ENCODE measurements at places on chromosomes 2 and 18.

GRCh38 chr18:60445341-60445740 is 72.8 kb upstream of the MC4R start:
- DNase-seq: no peak

DNA sequence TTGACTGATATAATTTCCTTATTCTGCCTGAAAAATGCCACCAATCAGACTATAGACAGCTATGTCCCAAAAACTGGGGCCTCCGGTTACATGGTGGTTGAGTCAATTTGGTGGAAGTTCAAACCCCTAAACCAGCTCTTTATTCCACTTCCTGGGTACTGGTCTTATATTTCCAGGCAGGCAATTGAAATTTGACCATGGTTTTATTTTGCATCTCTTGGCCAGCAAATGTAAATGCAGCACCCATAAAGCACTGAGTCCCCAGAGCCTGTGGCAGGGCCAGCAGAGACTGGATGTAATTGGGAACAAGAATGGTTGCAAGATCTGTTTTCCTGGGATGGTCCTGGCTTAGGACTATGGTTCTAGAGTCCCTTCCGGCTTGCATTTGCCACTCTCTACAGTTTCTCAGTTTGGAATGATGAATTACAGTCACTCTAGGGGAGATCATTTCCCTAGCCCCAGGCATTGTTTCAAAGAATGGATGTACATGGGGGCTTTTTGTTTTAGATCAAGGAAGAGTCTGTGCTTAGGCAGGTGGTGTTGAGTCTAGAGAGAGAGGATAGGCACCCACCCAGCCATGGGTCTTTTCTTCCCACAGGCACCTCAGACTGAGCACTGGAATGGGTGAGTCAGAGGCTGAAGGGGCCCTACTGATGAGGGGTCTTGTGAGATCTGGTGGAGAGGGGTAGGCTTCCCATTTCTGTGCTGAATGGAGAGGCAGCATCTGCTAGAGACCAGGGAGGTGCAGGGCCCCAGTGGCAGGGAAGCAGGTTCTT is 108.4 kb upstream of the CDC42EP3 start:
- no peak for DNase-seq

GRCh38 chr2:227204452-227204851 is 40.0 kb downstream of the COL4A3 start:
- no peak for DNase-seq

DNA sequence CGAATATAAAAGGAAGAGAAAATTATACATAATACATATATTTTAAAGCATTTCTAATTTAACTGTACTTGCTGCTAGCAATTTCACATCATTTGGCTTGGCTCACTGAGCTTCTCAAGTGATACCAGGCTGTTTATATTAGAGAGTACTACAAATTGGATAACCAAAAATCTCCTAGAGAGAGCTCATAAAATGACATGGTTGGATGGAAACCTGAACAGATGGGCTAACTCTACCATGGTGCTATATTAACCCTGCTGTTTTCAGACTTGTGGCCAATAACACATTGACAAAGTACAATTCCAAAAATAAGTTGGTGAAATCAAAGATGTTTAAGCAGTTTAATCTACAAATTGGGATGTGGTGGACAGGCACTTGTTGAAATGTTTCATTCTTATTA is 364.4 kb upstream of the GCFC2 start:
- DNase-seq: no peak

GRCh38 chr2:178233428-178233827 is 39.1 kb downstream of the OSBPL6 start:
- no peak for DNase-seq

- no peak for DNase-seq
Measured at GRCh38 chr2:65483763-65484162, 51.4 kb upstream of the SPRED2 start.

DNA sequence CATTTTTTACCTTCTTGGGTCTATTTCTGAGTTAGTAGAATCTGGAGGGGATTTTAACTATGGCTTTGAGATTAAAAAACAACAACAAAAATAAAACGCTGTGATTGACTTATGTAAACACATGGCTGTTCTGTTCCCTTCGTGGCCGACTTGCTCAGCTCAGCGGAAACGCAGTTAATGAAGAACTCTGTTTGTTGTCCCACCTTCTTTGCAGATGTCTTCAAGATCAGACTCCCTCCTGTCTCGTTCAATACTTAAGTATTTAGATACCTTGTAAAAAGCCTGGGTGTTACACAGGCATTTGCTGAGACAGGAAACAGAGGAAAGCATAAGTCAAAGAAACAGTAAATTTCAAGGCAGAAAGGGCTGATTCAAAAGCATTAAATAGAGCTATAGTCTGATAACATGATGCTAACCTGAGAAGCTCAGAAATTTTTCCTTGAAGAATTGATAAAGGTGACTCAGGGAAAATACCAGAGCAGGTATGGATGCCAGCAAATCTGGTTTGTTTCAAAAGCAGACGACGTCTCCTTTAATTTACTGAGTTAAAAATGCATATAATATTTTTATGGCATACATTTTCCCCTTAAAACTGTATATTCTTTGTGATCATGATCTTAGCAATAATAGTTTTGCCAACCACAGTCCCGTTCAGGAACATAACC is 21.7 kb upstream of the POLI start:
- DNase-seq: no peak

- no peak for DNase-seq
Measured at GRCh38 chr18:79756143-79756500, 41.6 kb upstream of the KCNG2 start.

GRCh38 chr2:198097630-198098029 is 293.2 kb downstream of the PLCL1 start:
- DNase-seq: no peak

- no peak for DNase-seq
Measured at GRCh38 chr2:136361521-136361920, 243.6 kb upstream of the CXCR4 start.

GRCh38 chr2:218320704-218321336 is 28.5 kb upstream of the TMBIM1 start:
- DNase-seq: no peak

- DNase-seq: no peak
Measured at GRCh38 chr18:22828171-22828570, 105.0 kb upstream of the RBBP8 start.

- no peak for DNase-seq
Measured at GRCh38 chr2:165434865-165435496, 34.5 kb upstream of the CSRNP3 start.

- DNase-seq: no peak
Measured at GRCh38 chr2:107717661-107718060, 109.0 kb upstream of the RGPD4 start.

DNA sequence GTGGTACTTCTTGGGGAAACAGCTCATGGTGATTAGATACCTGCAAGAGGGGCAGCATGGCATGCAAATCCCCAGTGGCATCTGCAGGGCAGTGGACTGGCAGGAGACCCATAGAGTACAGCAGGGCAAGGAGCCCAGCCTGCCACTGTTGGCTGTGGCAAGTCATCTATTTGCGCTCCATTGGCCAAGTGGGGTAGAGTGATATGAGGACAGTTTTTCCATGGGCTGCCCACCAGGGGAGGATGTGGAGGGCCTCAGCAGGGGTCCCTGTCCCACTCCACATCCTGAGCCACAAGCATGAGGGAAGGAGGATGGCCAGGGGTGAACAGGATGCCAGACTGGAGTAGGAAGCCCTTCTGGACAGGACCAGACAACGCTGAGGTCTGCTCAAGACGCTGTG is 50.9 kb upstream of the OTOF start:
- DNase-seq: no peak

DNA sequence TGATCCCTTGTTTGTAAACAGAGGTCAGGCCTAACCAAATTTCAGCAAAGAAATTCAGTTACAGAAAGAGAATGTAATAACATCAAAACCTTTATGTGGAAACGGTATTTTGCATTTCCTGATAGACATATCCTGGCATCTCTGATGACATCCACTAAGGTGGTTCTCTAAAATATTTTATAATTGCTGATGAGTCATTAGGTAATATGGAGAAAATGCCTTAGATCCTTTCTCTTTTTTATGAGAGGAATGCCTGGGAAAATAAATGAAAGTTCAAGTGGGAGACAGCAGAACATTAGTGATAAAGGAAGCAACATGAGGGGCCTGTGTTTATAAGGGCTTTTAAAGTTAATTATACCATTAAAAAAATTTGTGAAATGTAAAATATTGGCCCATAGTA is 72.6 kb downstream of the PLCL1 start:
- DNase-seq: no peak

DNA sequence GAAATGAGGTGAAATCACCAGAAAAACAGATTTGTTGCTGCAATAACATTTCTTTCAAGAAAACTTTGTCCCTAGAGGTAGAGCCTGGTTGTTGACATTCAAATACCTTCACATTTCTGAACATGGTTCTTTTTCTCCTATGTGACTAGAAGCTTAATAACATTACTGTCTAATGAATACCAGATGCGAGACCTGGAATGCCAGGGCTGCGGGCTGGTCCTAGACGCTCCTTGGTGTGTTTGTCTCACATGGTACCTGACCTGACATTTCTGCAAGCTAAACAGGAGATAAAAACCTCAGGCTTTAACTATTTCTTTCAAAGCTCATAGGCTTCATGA is 38.5 kb downstream of the ACKR3 start:
- DNase-seq: no peak

GRCh38 chr2:224405412-224405811 is 3.5 kb upstream of the FAM124B start:
- no peak for DNase-seq

- DNase-seq: no peak
Measured at GRCh38 chr2:234335661-234336228, 161.1 kb downstream of the ARL4C start.

DNA sequence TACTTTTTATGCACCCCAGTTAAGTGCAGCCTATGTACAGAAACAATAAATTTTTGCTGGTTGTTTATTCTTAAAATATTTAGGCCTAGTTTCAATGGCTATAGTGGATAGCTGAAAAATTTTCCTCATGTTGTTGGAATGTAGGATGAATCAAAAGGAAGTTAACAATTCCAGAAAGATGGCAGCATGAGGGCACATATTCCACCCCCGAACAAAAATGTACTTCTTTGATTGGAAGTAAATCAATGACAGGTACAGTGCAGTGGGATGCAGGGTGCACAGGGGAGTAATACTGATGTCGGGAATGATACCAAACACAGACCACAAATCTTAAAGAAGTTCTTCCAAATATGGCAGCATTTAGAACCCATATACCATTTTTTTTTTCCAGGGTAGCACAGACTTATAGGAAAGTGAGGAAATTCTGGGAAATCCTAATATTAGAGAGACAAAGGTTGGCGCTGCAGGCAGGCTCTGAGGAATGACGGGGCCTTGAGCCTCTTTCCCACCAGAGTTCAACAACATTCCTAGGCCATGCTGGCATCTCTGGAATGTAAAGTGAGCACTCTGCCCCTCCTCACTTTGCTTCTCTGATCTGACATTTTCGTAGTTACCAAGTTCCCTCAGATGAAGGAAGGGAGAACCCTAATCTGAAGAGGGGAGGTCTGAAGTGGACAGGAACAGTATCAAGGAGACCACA is 36.6 kb upstream of the IKZF2 start:
- DNase-seq: no peak

DNA sequence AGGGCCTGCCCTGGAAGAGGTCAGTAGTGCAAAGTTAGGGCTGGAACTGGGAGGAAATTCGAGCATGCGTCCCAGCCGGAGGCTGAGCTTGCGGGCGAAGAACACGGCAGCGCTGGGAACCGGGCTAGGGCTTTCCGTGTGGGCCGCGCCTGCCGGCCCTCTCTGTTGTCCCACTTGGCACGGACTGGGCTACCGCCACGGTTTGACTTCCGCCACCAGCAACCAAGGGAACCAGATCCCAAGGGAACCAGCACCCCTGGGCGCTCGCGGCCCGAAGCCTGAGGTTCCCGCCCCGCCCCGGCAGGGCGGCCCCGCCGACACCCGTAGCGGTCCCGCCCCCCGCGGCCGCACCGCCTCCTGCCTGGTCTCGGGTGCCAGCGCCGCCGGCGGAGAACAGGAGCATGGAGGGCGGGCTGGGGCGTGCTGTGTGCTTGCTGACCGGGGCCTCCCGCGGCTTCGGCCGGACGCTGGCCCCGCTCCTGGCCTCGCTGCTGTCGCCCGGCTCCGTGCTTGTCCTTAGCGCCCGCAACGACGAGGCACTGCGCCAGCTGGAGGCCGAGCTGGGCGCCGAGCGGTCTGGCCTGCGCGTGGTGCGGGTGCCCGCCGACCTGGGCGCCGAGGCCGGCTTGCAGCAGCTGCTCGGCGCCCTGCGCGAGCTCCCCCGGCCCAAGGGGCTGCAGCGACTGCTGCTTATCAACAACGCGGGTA is at the start of gene SPR:
TSS of gene SPR (plus strand) at position 377 of the 708 bp plus-strand sequence. CDS start at position 402, 25 bp downstream.
- peak; percentile 53 for DNase-seq

- DNase-seq: no peak
Measured at GRCh38 chr2:136613096-136613495, 152.2 kb upstream of the THSD7B start.

- DNase-seq: no peak
Measured at GRCh38 chr2:43212931-43213330, 13.5 kb downstream of the ZFP36L2 start.

- DNase-seq: no peak
Measured at GRCh38 chr18:48851599-48851960, 99.2 kb downstream of the SMAD7 start.

DNA sequence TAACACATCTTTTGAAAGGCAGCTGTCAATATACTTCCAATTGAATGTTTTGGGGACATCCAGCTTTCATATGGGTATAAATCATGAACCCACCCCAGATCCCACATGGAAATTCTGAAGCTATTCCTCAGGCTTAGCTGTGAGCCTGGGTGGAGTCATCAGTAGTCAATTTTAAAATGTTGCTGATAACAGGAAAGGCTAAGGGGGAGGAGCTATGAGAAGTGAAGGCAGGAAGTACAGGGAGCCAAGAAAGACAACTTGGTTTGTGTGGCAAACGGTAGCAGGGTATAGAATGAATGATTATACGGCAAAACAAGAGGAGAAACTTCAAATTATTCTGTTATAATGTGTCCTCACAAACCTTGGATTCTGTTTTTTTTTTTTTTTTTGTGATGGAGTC is 108.6 kb downstream of the QPCT start:
- no peak for DNase-seq

- DNase-seq: no peak
Measured at GRCh38 chr2:154402213-154402612, 296.3 kb upstream of the KCNJ3 start.

GRCh38 chr2:215851082-215851481 is 162.3 kb downstream of the MREG start:
- no peak for DNase-seq

DNA sequence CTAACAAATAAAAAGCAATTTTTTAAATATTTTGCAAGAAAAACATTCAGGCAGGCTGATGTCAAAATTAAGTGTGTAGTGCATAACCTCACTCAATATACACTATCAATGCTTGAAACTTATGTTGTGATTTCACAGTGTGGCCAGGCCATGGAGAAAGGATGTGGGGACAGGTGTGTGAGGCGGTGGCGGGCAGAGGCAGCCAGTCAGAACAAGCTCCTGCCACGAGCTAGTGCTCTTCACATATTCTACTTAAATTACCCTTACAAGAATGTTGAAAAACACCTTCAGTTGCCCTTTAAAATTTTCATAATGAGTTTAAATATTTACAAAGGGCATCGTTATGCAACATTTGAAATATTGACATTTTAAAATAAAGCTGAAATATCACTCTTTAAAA is 43.2 kb downstream of the CYB5A start:
- no peak for DNase-seq
